ENCODE measurements at places on chromosomes 3 and 15.

DNA sequence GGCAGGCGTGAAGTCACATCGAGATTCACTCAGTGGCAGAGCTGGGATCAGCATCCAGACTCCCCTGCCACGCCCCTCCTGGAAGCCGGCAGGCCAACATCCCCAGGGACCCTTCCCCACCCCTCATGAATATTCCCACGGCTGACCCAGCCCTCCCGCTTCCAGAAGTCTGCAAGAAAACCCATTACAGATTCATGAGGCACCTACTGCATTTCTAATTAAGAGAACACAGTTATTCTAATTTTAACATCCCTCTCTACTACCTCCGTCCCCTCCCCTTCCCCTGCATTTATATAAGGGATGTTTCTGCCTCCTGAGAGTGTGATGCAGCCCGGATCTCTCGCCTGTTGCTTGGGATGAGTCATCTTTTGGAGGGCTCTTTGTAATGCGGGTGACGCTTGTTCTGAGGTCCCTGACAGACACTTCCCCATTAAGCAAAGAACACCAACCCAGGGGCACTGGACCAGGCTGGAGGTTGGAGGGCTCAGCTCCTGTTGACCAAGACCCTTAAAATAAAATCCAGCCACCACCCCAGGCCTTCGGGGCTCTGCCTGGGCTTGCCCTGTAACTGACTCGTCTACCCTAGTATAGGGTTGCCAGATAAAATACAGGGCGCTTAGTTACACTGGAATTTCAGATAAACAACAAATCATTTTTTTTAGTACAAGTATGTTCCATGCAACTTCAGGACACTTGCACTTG, 118.7 kb downstream of the NUP210 start:
- DNase-seq: no peak

- DNase-seq: no peak
Observed at GRCh38 chr3:152968388-152969024, 133.6 kb downstream of the P2RY1 start.

GRCh38 chr15:60374628-60375081, 23.1 kb downstream of the ANXA2 start:
- no peak for DNase-seq

DNA sequence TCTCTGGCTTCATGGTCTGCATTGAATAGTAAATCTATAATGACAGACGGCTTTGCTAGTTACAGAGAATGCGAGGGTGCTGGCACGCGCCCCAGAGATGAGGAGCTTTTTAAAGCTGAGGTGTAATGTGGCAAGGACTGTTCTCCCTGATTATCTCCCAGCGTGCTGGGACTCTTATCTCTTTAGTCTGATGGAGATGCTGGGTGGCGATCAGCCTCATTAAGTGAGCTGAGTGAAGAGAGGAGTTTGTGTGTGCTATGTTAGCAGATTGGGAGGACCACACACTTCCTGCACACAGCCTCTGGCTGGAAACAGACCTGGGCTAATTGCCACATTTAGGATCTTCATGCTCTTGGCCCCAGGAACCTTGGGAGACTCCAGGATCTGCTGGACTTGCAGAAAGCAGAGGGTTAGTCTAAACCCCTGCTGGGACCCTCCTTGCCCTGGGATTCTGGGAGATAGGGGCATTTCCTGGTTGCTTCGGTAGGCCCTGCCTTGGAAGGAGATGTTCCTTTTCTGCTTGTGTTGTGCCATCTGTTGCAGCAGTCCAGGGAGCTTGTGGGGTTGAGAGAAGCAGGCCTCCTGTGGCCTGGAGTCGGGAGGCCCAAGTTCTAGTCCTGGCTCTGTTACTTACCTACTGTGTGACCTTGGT, 15.0 kb downstream of the PDIA5 start:
- DNase-seq: no peak

- DNase-seq: no peak
Observed at GRCh38 chr3:177673112-177673914, 476.0 kb upstream of the TBL1XR1 start.

- DNase-seq: no peak
Observed at GRCh38 chr15:86413191-86413590, 333.5 kb downstream of the AGBL1 start.

DNA sequence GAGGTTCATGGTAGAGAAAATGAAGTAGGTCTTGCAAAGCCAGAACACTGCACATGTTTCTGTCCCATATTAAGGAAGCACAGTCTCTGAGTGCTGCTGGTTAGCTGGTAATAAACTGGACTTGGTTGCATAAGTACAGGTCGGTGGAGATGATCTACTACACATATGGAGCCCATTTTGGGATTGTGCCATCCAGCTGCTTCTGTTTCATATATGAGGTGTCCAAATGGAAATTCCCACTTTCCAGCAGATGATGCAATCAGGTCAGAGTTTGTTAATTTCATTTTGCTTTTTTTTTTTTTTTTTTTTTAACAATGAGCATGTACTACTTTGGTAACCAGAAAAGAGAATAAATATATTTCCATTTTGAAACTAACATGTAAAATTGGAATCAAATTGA, 122.6 kb downstream of the SATB1 start:
- no peak for DNase-seq

GRCh38 chr15:47861111-47861903, 144.0 kb downstream of the SEMA6D start:
- no peak for DNase-seq

Data from stimulated activated CD8-positive, alpha-beta memory T cell treated with anti-CD3 and anti-CD28 coated beads, Interleukin-7, amount 100 ng/mL, for 1 hour (primary cell).